ENCODE measurements at places on chromosomes 11 and 22.

GRCh38 chr11:61587951-61588727 lies 7.3 kb upstream of the SYT7 start:
- peak; percentile 85 for DNase-seq

GRCh38 chr11:133070791-133071190 lies 461.5 kb downstream of the OPCML start:
- DNase-seq = no peak

GRCh38 chr11:12290477-12290922 lies 86.9 kb upstream of the PARVA start:
- DNase-seq = no peak

GRCh38 chr11:2310073-2310785 lies 8.4 kb downstream of the TSPAN32 start:
- DNase-seq = no peak

- no peak for DNase-seq
Measured at GRCh38 chr11:31875866-31876560, 64.9 kb upstream of the PAX6 start.
